ENCODE measurements at places on chromosomes 1 and 21. TPM values are rescaled to one million over a fixed set of nuclear protein-coding genes. Genes with fewer than 3 reads are reported as not detected.

GRCh38 chr1:17232759-17233661, 15.9 kb upstream of the PADI3 start:
- ATAC-seq = no peak

- ATAC-seq = no peak
Measured at GRCh38 chr1:48560116-48560515, 88.1 kb upstream of the SPATA6 start.

DNA sequence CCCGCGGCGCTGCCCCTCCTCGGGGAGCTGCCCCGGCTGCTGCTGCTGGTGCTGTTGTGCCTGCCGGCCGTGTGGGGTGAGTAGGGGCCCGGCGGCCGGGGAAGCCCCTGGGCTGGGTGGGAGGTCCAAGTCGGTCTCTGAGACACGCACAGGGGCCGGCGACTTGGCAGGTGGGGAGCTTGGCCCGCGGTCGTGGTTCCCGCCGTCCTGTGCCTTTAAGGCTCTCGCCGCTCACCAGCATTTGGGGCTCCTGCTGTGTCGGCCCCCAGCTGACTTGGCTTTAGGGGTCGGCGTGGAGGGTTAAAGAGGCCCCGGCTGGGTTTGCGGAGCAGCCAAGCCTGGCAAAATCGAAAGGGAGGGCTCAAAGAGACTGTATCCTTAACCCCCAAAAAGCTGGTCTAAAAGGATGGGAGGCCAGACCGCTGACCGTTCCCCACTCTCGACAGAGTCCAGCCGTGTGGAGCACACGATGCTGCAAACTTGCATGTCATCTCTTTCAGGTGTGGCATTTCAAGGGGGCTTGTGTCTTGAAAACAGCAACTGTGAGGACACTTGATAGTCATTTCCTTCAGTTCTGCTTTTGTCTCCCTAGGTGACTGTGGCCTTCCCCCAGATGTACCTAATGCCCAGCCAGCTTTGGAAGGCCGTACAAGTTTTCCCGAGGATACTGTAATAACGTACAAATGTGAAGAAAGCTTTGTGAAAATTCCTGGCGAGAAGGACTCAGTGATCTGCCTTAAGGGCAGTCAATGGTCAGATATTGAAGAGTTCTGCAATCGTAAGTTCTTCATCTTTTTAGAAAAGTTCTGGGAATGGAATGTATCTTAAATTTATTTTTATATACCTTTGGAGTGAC, 540 bp downstream of the CD55 start:
- ATAC-seq = peak; percentile 10

GRCh38 chr1:156652131-156652991, 10.4 kb downstream of the BCAN start:
- ATAC-seq = no peak

- no peak for ATAC-seq
Measured at GRCh38 chr1:67143966-67144365, 9.2 kb upstream of the C1orf141 start.

MX2 gene
- 16.3 TPM for total RNA-seq

LCE1A gene
- total RNA-seq = not detected

OR2T11 gene
- total RNA-seq = not detected
